ENCODE measurements at places on chromosomes 1 and 21. TPM values are rescaled to one million over a fixed set of nuclear protein-coding genes. Genes with fewer than 3 reads are reported as not detected.

The DVL1 gene
- total RNA-seq, result 119 TPM

The LAMC1 gene
- 598 TPM for total RNA-seq

The ANXA9 gene
- 0.37 TPM for total RNA-seq

The UMODL1 gene
- total RNA-seq, result not detected

The SHISAL2A gene
- not detected for total RNA-seq

The PLCH2 gene
- 0.20 TPM for total RNA-seq

The ADORA1 gene
- 0.59 TPM for total RNA-seq

The NTPCR gene
- 15.8 TPM for total RNA-seq

The C1orf74 gene
- 2.6 TPM for total RNA-seq
